ENCODE measurements at places on chromosomes 1 and 21.

DNA sequence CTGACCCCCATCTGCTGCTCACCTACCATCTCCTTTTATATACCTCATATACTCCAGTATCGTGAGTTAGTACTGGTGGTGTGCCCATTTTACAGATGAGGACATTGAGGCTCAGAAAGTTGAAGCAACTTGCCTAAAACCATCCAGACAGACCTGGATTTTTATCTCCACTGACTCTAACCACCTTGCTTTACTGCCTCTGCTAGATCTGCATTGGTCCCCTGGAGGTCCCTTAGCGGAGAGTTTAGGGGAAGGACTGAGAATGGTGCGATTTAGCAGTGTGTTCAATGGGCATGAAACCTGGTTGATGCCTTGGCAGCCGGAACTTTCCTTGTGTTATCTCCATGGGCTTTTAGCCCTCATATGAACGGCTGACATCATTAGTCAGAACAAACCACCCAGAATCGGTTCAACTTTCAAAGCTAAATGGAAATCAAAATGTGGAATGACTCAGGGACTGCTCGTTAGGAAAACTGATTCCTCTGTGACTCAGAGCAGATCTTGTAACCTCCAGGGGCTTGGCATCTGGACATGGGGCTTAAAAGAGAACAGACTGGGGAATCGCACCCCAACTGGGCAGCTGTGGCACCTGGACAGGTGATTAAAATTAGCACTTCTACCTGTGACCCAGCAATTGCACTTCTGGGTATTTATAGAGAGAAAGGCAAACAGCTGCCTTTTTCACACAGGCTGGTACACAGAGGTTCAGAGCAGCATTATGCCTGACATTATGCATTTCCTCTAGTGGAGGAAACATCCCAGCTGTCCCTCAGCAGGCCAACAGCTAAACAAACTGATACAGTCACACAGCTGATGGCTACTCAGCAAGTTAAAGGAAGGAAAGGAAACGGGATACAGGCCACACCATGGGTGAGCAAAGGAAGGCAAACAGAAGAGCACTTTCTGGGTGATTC is 25.3 kb downstream of the TMEM51 start:
- no peak for DNase-seq

DNA sequence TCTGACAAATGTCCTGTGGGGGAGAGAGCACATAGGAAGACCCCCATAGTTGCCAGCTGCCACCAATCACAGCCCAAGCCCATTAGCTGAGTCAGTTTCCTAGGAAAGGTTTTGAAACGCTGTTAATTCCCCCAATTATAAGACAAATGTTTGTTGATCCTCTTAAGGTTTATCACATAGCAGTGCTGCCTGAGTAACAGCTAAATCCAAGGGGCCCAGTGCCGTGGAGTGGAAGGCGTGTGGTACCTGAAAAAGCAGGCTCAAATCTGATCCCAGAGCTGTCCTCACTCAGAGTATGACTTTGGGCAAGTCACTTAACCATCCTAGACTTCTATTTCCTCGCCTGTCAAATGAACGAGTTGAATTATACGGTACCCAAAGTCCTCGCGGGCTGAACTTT is 69.5 kb downstream of the GRIK3 start:
- DNase-seq: no peak

DNA sequence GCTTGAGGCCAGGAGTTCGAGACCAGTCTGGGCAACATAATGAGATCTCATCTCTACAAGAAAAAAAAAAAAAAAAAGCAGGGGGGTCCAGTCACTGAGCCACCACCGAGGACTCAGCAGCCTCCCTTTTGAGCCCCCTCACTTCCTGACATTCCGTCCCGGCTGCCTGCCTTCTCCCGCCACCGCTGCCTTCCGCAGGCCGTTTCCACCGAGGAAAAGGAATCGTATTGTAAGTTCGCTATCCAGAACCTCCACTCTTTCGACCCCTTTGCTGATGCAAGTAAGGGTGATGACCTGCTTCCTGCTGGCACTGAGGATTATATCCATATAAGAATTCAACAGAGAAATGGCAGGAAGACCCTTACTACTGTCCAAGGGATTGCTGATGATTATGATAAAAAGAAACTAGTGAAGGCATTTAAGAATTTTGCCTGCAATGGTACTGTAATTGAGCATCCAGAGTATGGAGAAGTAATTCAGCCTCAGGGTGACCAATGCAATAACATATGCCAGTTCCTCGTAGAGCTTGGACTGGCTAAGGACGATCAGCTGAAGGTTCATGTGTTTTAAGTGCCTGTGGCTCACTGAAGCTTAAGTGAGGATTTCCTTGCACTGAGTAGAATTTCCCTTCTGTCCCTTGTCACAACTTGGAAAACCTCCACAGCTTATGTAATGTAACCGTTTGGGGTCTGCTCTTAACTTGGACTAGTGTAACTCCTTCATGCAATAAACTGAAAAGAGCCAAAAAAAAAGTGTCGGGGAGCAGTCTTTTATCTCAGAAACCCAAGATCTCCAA is 55.6 kb downstream of the GLUL start:
- no peak for DNase-seq

- DNase-seq: no peak
These were observed 209.2 kb upstream of the PTGFR start for GRCh38 chr1:78281580-78281979.

GRCh38 chr1:173475564-173476196 is 1.5 kb upstream of the PRDX6 start:
- DNase-seq: no peak

DNA sequence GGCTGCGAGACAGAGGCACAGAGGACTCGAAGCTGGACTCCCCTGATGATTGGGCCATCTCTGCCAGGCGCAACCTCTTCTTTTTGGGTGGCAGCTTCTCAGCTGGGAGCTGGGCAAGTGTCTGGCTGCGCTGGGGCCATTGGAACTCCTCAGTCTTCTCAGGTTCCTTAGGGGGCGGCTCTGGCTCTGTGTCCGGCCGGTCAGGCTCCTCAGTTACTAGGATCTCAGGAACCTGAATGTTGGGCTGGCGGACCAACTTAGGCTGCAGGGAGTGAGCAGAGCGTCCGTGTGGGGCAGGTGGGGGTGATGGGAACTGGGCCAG is 97.5 kb upstream of the EDN2 start:
- DNase-seq: no peak

DNA sequence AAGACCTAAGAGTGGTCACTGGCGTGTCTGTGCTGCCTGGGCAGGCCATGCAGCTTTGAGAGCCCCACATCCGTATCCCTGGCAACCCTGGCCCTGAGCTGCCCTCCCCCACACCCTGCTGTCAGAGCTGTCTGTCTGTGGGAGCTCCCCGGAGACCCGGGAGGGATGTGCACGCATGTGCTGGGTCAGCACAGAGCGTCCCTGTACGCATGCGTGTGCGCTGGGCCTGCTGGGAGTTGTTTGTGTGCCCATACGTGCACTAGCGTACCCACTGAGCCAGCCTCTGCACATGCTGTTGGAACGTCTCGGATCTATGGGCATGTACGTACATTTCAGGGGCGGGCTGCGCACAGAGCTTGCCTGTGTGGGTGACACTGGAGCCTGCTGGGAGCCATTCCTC is 89.3 kb downstream of the EPHB2 start:
- DNase-seq: no peak

GRCh38 chr1:151776665-151777062 is 13.4 kb upstream of the MRPL9 start:
- DNase-seq: no peak

DNA sequence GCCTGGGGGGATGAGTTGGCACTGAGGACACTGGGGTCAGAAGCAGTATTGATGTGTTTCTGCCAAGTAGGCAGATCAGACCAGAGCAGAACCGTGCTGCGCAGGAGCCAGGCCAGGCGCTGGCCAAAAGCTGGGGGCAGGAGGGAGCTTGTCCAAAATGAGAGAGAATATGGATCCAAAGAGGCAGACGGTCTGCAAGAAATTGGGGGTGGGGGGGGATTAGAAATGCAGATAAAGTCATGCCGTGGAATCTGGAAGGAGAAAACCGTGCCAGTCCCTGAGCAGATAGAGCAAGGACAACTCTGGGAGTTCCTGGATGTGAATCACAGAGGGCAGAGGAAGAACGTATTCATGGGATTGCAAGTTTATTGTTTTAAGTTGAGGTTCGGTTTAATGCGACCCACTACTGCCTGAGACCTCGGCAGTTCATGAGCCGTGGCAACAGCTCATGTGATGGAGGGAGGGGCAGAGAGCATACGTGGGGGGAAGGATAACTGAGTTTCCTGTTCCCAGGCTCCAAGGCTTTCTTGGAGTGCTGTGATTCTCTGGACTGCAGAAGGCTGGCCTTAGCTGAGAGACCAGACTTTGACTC is 224.0 kb downstream of the FGGY start:
- DNase-seq: no peak

GRCh38 chr21:35911412-35912191 is 148.7 kb downstream of the SETD4 start:
- no peak for DNase-seq

DNA sequence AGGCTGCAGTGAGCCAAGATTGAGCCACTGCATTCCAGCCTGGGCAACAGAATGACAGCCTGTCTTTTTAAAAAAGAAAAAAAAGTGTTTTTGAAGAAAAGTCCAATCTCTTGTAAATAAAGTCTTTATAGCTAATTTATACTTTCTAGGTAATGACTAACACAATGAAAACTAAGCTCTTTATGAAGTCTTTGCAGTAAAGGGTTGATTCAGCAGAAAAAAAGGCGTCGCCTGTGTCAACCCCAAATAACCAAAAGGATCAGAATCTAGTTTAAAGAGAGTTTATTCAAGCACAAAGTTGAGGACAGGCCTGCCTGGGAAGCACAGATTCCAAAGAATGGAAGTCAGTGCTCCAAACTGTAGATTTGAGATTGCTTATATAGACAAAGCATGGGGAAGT is 14.3 kb upstream of the PGBD2 start:
- no peak for DNase-seq

DNA sequence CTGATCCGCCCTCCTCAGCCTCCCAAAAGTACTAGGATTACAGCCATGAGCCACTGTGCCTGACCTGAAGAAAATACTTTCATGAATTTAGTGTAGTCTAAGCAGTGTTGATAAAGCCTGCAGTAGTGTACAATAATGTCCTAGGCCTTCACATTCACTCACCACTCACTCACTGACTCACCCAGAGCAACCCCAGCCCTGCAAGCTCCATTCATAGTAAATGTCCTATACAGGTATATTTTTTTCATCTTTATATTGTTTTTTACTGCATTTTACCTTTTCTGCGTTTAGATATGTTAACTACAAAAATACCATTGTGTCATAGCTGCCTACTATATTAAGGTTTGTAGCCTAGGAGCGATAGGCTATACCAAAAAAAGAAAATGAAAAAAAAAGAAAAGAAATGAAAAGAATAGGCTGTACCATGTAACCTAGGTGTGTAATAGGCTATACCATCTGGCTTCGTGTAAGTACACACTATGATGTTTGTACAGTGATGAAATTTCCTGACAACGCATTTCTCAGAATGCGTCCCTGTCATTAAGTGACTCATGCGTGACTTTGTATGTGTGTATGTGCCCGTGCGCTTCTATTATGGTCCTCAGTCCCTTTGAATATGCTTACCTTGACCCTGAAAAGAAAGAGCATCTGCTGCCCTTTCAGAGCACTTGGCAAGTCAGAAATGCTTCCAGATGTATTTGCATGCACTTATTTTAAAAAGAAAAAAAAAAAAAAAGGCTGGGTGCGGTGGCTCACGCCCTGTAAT is 9.2 kb upstream of the SLAMF8 start:
- DNase-seq: no peak

- DNase-seq: no peak
These were observed 1.0 kb upstream of the AADACL3 start for GRCh38 chr1:12714710-12715475.
